ENCODE measurements at places on chromosomes 1 and 21. TPM values are rescaled to one million over a fixed set of nuclear protein-coding genes. Genes with fewer than 3 reads are reported as not detected.

Gene TSPAN1
- not detected for total RNA-seq

Gene ZFYVE9
- total RNA-seq: 11.4 TPM

Gene DEPDC1
- 49.5 TPM for total RNA-seq

Gene HNRNPU
- total RNA-seq: 411 TPM

Gene ZNF683
- total RNA-seq: not detected

Gene CR1L
- not detected for total RNA-seq

Gene FABP3
- not detected for total RNA-seq

DNA sequence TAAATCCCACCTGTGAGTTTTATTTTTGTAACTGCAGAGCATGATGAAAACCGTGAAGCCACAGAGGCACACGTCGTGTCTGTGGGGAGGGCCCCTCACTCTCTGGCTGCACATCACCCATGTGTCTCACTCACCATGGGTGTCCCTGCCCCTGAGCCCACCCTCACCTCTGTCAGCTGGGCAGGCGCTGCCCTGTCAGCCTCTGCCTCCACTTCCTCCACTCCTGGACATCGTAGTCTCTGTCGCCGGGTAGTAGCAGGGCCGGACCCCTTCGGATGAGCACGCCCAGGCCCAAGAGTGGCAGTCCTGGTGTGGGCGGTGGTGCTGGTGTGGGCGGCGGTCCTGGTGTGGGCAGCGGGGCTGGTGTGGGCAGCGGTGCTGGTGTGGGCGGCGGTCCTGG is 37.3 kb downstream of the COL18A1 start:
- H3K4me1 ChIP-seq: peaks cover 11% of the 10 kb centered on the region
- H3K4me3 ChIP-seq: no peak overlapping the region
- H3K27me3 ChIP-seq: no peaks in the 10 kb centered on the region
- DNase-seq: no peak
- no peaks in the 10 kb centered on the region for H3K36me3 ChIP-seq

- no peaks in the 10 kb centered on the region for H3K4me1 ChIP-seq
- DNase-seq: no peak
- no peak overlapping the region for H3K4me3 ChIP-seq
- H3K36me3 ChIP-seq: no peaks in the 10 kb centered on the region
Observed at GRCh38 chr1:181251001-181251712, 162.7 kb downstream of the IER5 start.

DNA sequence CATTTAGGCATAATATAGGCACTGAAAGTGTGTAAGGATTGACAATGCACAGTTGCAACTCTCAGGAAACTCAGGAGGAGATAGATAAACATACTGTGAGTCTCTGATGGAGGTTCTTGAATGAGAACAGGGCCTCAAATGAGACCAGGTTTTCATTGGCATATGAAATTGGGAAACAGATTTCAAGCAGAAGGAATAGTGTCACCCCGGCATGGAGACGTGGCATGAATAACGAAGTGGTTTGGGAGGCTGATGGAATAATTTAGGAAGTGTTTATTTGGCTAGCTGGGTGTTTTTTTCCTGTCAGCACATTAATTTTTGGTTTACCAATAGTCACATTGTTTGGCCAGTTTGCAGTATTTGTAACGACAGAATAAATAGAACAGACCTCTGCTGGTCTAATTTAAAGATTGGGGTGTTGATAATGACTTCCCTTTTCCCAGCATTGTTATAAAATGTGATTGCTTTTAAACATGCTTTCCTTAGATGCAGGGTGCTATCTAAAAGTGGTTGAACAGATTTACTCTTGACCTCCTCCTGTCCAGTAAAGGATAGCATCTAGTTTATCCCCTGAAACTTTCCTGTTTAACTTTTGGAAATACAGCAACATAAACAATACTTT is 132.0 kb downstream of the C1orf21 start:
- no peaks in the 10 kb centered on the region for H3K36me3 ChIP-seq
- H3K4me3 ChIP-seq: no peak overlapping the region
- no peaks in the 10 kb centered on the region for H3K4me1 ChIP-seq
- no peak overlapping the region for H3K27ac ChIP-seq

- peaks cover 18% of the 10 kb centered on the region for H3K36me3 ChIP-seq
- peaks cover 33% of the 10 kb centered on the region for H3K4me1 ChIP-seq
- peak overlapping the region; percentile 90 for H3K4me3 ChIP-seq
- DNase-seq: no peak
- H3K27ac ChIP-seq: peak overlapping the region; percentile 69
- no peaks in the 10 kb centered on the region for H3K27me3 ChIP-seq
Observed at GRCh38 chr1:15618077-15618654, 908 bp downstream of the DDI2 start.

- no peaks in the 10 kb centered on the region for H3K4me1 ChIP-seq
- no peak for DNase-seq
- no peak overlapping the region for H3K27ac ChIP-seq
- H3K36me3 ChIP-seq: no peaks in the 10 kb centered on the region
- H3K27me3 ChIP-seq: no peaks in the 10 kb centered on the region
Observed at GRCh38 chr1:76138217-76138616, 63.7 kb downstream of the ST6GALNAC3 start.

- H3K27ac ChIP-seq: no peak overlapping the region
- H3K27me3 ChIP-seq: no peaks in the 10 kb centered on the region
- H3K4me3 ChIP-seq: no peak overlapping the region
Observed at GRCh38 chr1:66704177-66704875, 47.9 kb upstream of the DYNLT5 start.

GRCh38 chr1:238152119-238152518 is 261.4 kb upstream of the ZP4 start:
- no peak overlapping the region for H3K4me3 ChIP-seq
- no peak overlapping the region for H3K27ac ChIP-seq
- H3K36me3 ChIP-seq: no peaks in the 10 kb centered on the region

GRCh38 chr21:27589781-27590180 is 622.9 kb upstream of the ADAMTS5 start:
- no peak overlapping the region for H3K4me3 ChIP-seq
- no peak for DNase-seq
- no peak overlapping the region for H3K27ac ChIP-seq

GRCh38 chr1:202791077-202791747 is 17.0 kb downstream of the KDM5B start:
- no peaks in the 10 kb centered on the region for H3K27me3 ChIP-seq
- no peak overlapping the region for H3K4me3 ChIP-seq
- H3K27ac ChIP-seq: no peak overlapping the region
- no peaks in the 10 kb centered on the region for H3K36me3 ChIP-seq
- DNase-seq: no peak

- no peaks in the 10 kb centered on the region for H3K36me3 ChIP-seq
- H3K4me3 ChIP-seq: no peak overlapping the region
- H3K27ac ChIP-seq: no peak overlapping the region
- H3K27me3 ChIP-seq: no peaks in the 10 kb centered on the region
- DNase-seq: no peak
Observed at GRCh38 chr1:80582980-80583379, 1217.8 kb upstream of the ADGRL2 start.

GRCh38 chr21:44319407-44320065 is 19.7 kb downstream of the CFAP410 start:
- peaks cover 62% of the 10 kb centered on the region for H3K36me3 ChIP-seq
- H3K27me3 ChIP-seq: no peaks in the 10 kb centered on the region
- H3K4me3 ChIP-seq: no peak overlapping the region
- no peaks in the 10 kb centered on the region for H3K4me1 ChIP-seq

GRCh38 chr1:1291548-1292441 is 11.6 kb downstream of the SCNN1D start:
- H3K27ac ChIP-seq: no peak overlapping the region
- peaks cover 38% of the 10 kb centered on the region for H3K36me3 ChIP-seq
- H3K27me3 ChIP-seq: no peaks in the 10 kb centered on the region
- peaks cover 13% of the 10 kb centered on the region for H3K4me1 ChIP-seq
- no peak overlapping the region for H3K4me3 ChIP-seq

DNA sequence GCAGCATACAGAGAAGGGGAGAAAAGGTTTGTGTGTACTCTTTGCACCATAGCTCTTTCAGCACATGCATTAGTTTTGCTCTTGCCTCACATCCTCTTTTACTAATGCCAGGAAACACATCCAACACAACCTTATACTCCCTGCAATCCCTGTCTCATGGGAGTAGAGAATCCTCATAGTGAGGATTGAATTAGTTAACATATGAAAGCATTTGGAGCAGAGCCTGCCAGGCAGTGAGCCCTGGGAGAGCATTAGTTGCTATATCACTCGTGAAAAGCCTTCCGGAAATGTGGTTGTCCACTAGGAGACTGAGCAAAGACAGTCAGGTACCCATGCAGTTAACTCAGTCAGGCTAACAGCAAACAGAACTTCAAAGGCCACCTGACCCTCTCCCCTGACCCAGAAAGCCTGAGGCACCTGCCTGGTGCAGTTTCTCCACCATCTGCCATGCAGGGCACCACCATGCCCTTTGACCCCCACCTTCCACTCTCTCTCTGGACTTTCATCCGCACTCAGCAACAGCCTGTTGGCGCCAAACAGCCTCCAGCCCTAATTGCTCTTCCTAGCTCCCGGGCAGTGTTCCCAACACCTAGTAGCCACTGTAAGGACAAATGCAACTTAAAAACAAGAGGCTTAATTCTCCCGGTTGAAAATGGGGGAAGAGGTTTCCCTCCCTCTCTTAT is 14.9 kb upstream of the AGT start:
- no peak for DNase-seq
- no peak overlapping the region for H3K27ac ChIP-seq
- no peak overlapping the region for H3K4me3 ChIP-seq
- no peaks in the 10 kb centered on the region for H3K4me1 ChIP-seq

DNA sequence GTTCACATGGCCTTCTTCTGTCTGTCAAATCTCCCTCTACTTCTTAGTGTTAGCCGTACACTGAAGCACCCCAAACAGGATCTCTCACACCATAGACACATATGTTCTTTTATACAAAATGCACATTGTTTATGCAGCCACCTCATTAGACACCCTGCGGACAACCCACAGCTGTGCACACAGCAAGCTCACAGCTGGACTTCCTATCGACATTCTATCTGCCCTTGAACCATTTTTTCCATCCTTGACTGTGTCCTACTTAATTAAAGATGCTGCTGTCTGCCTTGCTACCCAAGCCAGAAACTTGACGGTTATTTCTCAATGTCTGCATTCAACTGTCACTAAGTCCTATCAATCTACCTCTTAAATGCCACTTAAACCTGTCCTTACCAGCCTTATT is 3.2 kb upstream of the ZBTB21 start:
- H3K4me1 ChIP-seq: peaks cover 11% of the 10 kb centered on the region
- H3K36me3 ChIP-seq: peaks cover 12% of the 10 kb centered on the region
- H3K4me3 ChIP-seq: no peak overlapping the region

- no peaks in the 10 kb centered on the region for H3K4me1 ChIP-seq
- no peak for DNase-seq
- H3K27me3 ChIP-seq: peaks cover 22% of the 10 kb centered on the region
- no peak overlapping the region for H3K27ac ChIP-seq
- no peaks in the 10 kb centered on the region for H3K36me3 ChIP-seq
Observed at GRCh38 chr1:204885288-204885711, 14.6 kb downstream of the NFASC start.

GRCh38 chr1:118099686-118100085 is 85.3 kb downstream of the SPAG17 start:
- DNase-seq: no peak
- H3K27ac ChIP-seq: no peak overlapping the region
- peaks cover 44% of the 10 kb centered on the region for H3K4me1 ChIP-seq
- H3K27me3 ChIP-seq: no peaks in the 10 kb centered on the region
- no peak overlapping the region for H3K4me3 ChIP-seq

GRCh38 chr1:160756849-160757201 is 17.8 kb downstream of the SLAMF7 start:
- H3K27ac ChIP-seq: no peak overlapping the region
- no peaks in the 10 kb centered on the region for H3K4me1 ChIP-seq
- no peaks in the 10 kb centered on the region for H3K36me3 ChIP-seq
- no peak overlapping the region for H3K4me3 ChIP-seq

GRCh38 chr1:164596172-164596571 is 37.2 kb downstream of the PBX1 start:
- peaks cover 36% of the 10 kb centered on the region for H3K4me1 ChIP-seq
- H3K27me3 ChIP-seq: no peaks in the 10 kb centered on the region
- no peak overlapping the region for H3K4me3 ChIP-seq

- DNase-seq: no peak
- no peak overlapping the region for H3K4me3 ChIP-seq
- H3K4me1 ChIP-seq: no peaks in the 10 kb centered on the region
- H3K27me3 ChIP-seq: peaks cover 4% of the 10 kb centered on the region
Observed at GRCh38 chr1:69504730-69505252, 62.9 kb upstream of the LRRC7 start.

DNA sequence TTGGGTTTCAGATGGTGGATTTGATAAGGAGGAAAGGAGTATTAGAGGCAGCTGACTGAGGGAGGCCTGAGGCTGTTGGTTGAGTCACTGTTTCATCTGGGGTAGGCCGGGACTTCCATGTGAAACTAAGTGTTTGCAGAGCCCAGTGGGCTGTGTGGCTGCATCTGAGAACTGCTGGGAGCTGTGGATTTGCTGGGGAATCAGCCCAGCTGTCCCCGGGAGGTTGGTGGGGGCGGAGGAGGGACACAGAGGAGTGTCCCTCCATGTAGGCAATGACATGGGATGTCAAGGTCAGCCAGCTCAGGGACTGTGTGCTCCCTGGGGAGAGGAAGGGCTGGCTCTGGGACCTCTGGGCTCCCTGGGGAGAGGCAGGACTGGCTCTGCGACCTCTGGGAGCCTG is 36.4 kb downstream of the SLC2A7 start:
- H3K4me3 ChIP-seq: no peak overlapping the region
- H3K4me1 ChIP-seq: peaks cover 27% of the 10 kb centered on the region
- no peak overlapping the region for H3K27ac ChIP-seq
- H3K36me3 ChIP-seq: no peaks in the 10 kb centered on the region
- DNase-seq: no peak

- no peak overlapping the region for H3K27ac ChIP-seq
- H3K27me3 ChIP-seq: peaks cover 9% of the 10 kb centered on the region
- DNase-seq: no peak
- peaks cover 4% of the 10 kb centered on the region for H3K4me1 ChIP-seq
Observed at GRCh38 chr1:204645666-204646065, 39.9 kb downstream of the LRRN2 start.

DNA sequence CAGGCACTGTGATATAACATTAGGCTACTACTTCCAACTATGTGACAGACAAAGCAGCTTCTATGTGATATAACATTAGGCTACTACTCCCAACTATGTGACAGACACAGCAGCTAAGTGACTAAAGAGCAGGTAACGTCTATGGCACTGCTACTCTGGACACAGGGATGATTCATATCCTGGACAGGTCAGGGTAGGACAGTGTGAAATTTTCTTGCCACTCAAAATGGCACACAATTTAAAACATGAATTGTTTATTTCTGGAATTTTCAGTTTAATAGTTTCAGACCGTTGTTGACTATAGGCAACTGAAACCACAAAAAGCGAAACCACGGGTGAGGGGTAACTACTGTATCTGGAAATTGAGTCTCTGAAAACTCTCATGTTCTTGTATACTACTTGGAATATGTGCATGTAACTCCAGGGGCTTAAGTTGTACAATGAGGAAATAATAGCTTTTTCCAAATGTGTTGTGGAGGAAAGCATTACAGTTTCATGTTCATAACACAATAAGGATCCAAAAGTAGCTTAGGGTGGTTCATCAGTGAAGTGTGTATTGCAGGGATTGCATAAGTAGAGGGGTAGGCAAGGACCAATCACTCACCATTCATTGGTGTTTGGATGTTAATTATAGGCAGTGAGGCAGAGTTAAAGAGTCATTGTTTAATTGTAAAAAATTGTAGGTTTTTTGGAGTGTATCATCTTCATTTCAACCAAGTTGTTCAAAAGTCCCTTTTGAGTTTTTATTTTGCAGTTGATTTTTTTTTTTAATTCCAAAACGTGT is 5.3 kb downstream of the DTL start:
- no peak overlapping the region for H3K4me3 ChIP-seq
- H3K36me3 ChIP-seq: peaks cover 59% of the 10 kb centered on the region
- H3K4me1 ChIP-seq: peaks cover 24% of the 10 kb centered on the region
- H3K27me3 ChIP-seq: no peaks in the 10 kb centered on the region
- peak overlapping the region; percentile 20 for H3K27ac ChIP-seq

Measured in SJSA1 (cell line).